Activated CD8-positive, alpha-beta memory T cell treated with anti-CD3 and anti-CD28 coated beads for 1 hour (primary cell): ENCODE measurements at places on chromosomes 5 and 9.

GRCh38 chr5:27821681-27822080, 783.3 kb upstream of the CDH9 start:
- DNase-seq, result no peak

GRCh38 chr5:116013936-116014335, 18.3 kb upstream of the ARL14EPL start:
- no peak for DNase-seq

DNA sequence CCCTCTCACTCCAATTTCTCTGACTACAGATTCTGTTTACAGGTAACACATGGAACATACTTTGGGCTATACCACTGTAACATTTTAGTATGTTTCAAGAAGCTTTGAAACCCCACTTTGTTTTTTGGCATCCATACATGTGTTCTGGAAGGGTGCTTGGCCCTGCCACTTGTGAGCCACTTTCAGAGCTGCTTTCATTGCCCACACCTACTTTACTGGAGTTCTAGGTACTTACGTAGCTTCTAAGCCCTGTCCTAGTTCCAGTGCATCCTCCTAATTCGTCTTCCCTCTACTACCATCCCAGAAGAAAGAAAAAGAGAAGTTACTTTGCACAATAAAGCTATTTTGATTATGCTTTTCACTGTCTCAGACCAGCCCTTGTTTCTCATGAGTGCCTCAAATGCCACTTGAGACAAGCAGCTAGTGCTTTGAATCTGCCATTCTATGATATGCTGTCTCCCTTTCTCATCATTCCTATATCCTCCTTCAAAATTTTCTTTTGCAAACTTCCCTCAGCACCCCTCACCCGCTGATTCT, 26.5 kb upstream of the C5orf47 start:
- no peak for DNase-seq

DNA sequence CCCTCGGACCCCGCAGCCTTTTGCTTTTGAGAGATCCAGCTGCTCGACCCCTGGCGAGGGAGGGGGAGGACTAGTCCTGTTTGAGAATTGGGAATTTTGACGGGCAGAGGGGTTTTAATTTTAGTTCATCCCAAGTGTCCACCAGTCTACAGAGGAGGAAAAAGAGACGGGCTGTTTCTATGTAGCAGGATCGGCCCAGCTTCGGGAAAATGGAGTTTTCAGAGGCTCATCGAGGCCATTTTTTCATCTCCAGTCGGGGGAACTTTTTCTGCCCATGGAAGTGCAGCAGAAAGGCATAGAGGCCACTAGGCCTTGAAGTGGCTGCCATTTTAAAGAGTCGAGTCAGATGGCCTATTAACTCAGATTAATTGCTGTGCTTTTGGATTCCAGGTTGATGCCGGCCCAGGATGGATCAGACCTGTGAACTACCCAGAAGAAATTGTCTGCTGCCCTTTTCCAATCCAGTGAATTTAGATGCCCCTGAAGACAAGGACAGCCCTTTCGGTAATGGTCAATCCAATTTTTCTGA, 1.2 kb downstream of the NSD1 start:
- DNase-seq, result no peak

GRCh38 chr5:175356428-175356827, 87.6 kb downstream of the DRD1 start:
- no peak for DNase-seq

GRCh38 chr5:181203093-181203711, 1.8 kb downstream of the TRIM7 start:
- no peak for DNase-seq

GRCh38 chr9:113178087-113178486, 27.3 kb downstream of the SLC31A2 start:
- no peak for DNase-seq

GRCh38 chr5:157729858-157730257, 1.4 kb upstream of the THG1L start:
- DNase-seq, result no peak

DNA sequence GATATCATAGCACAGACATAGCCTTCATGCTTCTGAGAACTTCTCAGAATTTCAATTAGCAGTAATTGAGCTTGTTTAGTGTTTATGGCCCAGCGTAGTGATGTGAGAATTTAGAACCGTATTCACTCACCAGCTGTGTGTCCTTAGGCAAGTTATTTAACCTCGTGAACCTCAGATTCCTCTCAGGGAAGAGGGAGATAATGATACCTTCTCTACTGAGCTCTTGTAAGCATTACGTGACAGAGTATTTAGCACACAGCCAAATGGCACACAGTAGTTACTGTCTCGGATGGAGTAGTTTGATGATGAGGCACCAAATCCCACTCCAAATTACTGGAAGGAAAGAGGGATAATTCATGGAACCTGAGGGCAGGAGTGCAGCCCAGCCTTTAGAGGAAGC, 429.3 kb downstream of the CCDC171 start:
- DNase-seq, result no peak

DNA sequence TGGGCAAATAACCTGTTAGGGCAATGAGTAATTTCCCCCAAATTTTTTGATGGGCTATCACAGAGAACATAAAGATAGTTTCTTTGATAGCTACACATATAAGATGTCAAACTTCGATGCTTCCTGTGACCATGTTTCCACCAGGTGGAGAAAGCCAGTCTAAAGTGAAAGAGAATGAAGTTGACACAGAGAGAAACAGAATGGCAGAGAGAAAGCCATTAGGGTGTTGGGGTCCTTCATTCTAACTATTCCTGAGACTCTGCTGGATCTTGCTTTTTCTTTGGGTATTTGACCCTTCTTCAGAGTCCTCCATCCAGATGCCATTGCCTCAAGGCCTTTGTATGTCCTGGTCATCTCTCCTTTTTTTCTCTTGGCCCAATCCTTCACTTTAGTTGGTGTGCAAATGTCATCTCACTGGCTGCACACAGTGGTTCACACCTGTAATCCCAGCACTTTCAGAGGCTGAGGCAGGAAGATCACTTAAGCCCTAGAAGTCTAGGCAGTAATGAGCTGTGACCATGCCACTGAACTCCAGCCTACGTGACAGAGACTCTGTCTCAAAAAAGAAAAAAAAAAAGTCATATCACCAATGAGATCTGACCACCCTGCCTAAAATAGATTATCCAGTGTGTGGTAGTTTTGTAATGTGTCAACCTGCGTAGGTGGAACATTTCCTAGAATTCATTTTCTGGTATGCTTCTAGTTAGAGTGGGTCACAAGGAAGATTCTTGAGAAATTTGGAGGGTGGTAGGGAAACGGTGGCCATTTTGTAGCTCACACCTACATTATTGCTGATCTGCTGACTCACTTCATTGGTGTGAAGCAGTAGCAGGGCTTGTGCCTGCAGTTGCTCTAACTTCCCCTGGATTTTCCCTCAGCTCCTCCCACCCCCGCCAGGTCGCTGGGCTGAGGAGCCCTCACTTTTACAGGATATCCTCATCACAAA, 20.8 kb upstream of the KIF2A start:
- DNase-seq, result no peak
